ENCODE measurements at places on chromosomes 2 and 18.

DNA sequence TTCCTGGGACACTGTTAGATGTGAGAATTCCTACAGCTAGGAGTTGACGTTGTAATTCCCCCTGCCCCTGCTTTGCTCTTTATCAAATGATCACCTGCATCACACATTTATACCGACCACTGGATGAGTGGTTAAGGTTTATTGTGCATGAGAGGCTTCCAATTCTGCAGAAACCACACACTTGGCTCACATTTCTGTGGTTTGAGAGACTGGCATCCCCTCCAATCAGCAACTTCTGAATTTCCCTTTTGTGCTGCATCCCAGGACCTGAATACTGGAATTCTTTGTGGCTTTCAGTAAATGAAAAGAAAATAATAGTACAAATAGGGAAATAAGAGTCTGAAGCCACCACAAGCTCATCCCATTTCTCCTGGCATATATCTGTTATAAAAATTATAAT is 628.7 kb upstream of the PIK3C3 start:
- DNase-seq, result no peak

DNA sequence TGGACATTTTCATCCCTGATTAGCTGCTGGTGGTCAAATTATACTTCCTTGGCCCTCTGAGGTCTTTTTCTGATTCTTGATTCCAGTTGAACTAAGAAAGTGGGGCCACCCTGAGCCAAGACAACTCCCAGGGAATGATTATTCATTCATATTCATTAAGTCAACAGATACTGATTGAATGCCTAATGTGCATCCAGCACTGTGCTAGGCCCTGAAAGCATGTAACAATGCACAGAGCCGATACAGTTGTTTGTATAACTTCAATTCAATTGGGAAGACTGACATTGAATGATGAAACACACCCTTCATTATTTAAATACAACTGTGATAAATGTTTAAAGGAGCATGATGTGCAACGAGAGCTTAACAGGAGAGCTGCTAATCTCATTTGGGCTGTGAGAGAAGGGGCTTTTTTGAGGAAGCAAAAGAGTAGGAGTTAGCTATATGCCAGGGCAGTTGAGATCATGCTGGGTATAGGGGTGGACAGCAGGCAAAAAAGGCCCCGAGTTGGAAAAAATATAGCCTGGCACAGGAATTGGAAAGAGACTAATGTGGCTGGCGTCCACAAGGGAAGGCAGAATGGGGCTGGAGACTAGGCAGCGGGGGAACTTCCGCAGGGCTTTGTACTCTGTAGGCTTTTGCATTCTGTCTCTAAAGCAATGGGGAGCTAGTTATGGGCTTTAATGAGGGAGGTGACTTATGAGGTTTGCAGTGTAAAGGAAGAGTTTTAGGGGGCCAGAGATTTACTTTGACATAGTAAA is 57.2 kb upstream of the ACVR1 start:
- no peak for DNase-seq

GRCh38 chr18:37540424-37541138 is 25.0 kb downstream of the CELF4 start:
- no peak for DNase-seq

GRCh38 chr18:40347261-40347660 is 1607.8 kb upstream of the PIK3C3 start:
- DNase-seq, result no peak
